ENCODE measurements at places on chromosomes 12 and 14.

GRCh38 chr12:89250636-89251035 lies 101.7 kb downstream of the DUSP6 start:
- DNase-seq, result no peak

DNA sequence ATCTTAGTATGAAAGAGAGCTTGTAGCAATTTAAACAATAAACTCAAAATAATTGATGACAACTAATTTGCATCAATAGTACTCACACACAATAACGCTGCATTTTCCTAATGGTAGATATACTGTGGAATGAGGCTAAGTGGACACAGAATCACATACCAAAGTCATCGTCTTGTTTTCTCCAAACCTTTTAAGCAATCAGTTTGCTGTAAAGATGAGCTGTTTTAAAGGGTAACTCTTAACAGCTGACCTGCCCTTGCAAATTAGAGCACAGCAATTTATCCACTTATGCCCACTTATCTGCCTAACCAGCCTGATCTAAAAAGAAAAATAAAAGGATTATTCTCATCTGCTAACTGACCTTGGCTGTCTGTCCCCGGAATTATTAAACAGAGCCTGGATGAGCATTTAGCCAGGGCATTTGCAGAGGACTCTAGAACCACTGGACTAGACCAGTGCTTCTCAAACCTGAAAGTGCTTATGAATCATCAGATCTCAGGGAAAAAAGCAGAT lies 174.3 kb upstream of the BCL2L14 start:
- DNase-seq, result no peak

- no peak for DNase-seq
Observed at GRCh38 chr14:55449116-55449515, 8.7 kb upstream of the TBPL2 start.

GRCh38 chr12:125564753-125565152 lies 499.5 kb downstream of the AACS start:
- no peak for DNase-seq

DNA sequence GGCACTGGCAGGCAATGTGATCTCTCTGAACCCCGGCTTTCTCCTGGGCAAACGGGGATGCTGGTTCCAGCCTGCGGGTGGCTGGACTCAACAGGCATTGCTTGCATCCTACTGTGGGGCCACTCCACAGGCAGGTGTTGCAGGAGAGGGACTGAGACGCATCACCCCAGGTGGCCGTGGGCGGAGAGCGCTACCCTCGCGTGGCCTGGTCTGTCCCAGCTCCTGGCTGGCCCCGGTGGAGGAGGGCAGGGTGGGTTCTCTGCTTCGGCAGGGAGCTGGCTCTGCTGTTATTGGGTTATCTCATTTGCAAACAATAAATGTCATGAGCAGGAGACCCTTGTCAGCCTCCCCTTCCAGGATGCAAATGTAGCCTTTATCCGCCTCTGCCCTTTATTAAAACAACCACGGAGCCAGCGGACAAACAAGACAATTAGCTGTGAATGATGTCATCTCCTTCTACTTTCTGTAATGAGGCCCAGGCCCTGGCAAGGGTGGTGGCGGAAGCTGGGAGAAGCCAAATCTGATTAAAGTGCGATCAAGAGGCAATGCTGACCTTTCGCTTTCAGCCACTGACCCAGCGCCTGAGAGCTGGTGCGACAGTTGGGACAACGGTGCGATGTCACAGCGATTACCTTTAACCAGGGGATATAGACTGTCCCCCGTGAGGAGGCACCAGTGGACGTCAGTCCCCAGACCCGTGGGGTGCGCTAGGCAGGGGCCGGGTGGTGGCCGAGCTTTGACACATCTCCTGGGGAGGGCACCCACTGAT lies 161.8 kb downstream of the KIF26A start:
- DNase-seq, result no peak

DNA sequence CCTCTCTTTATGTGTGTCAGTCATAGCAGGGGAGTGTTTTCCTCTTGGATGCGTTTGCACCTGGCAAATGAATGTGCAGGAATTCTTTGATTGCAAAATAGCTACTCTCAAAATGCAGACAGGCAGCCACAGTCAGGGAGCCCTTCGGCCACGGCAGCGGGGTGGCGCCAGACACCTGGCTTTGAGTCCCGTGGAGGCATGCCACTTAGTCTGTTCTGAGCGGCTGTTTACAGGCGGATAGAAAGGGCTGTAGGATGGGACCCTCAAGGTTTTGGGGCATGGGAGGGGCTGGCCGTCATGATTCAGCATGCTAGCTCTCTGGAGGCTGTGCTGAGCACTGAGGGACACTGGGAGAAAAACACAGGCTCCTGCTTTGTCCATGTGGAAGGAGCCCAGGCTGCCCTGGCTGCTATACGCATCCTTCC lies 117.1 kb downstream of the SLC25A47 start:
- DNase-seq, result peak; percentile 21

DNA sequence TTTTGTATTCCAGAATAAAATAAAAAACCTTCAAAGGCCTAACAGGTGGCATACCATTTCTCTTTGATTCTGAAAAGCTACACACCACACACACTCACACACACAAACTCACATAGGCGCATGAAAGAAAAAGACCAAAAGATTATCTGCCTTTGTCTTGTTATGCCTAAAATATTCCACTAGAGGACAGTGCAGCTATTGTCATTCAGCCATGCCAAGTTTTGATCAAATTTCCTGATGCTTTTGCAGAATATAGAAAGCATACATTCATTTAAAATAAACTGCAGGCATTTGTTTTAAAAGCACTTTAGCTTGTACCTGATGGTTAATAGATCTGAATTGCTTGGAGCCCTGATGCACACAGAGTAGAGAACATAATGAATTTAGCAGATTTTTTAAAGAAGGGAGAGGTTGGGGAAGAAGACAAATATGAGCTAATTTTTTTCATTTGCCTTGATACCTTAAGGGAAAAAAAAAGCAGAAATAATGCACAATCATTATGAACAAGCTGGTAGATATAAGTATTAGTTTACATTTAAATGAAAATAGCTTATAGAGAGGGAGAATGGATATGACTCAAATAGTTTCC lies 1766.9 kb upstream of the SEL1L start:
- no peak for DNase-seq

DNA sequence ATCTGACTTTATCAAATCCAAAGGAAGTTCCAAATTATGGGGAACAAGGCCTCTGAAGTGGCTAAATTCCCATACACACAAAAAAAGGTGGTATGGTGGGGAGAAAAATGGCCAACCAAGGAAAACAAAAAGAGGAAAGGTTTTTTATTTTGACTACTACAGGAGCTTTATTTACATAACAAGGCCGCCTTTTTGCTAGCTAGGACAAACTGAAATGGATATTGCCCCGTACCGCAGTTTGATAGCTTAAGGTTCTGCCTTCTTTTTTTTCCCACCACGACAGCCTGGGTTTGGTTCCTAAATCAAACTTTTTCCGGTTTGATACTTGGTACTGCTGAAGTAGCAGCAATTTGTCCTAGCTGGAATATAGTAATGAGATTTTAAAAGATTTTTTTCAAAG lies 66.8 kb downstream of the COX16 start:
- DNase-seq, result no peak

DNA sequence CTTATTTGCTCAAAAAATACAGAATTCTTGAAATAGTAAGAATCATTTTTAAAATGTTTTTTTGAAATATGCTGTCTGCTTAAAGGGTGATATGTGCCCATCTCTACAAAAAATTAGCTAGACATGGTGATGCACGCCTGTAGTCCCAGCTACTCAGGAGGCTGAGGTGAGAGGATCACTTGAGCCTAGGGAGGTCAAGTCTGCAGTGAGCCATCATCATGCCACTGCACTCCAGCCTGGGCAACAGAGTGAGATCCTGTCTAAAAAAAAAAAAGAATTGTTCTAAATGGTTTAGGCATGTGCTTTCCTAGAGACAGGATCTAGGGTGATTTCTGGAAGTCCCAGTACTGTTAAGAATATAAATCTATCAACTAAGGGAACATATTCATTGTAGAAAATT lies 75.6 kb upstream of the HECTD1 start:
- no peak for DNase-seq

DNA sequence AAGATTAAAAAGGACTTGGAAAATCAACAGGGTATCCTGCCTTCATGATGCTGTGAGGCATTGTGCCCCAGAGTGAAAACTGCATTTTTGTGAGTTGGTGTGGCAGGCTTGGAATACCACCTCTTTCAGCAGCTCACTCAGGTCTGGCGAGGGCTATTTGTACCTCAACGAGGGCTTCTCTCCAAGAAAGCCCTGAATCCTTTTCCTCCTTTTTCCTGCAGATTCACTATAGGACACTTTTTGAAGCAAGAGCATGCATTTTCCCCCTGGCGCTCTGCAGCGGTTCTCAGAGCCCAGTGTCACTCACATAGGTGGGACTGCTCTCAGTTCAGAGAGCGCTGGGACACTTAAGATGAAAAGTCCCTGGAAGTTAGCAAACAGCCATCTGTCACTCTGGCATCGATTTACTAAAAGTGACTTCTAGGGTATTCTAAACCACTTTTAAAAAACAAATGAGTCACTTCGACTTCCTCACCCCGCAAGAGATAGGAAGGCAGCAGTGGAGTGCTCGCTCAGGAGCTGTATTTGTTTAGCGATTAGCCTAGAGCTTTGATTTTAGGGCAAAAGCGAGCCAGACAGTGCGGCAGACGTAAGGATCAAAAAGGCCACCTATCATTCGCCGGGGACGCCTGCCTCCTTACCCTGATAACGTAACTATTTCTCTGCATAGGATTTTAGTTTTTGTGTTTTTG lies 782 bp upstream of the LGR5 start:
- no peak for DNase-seq

DNA sequence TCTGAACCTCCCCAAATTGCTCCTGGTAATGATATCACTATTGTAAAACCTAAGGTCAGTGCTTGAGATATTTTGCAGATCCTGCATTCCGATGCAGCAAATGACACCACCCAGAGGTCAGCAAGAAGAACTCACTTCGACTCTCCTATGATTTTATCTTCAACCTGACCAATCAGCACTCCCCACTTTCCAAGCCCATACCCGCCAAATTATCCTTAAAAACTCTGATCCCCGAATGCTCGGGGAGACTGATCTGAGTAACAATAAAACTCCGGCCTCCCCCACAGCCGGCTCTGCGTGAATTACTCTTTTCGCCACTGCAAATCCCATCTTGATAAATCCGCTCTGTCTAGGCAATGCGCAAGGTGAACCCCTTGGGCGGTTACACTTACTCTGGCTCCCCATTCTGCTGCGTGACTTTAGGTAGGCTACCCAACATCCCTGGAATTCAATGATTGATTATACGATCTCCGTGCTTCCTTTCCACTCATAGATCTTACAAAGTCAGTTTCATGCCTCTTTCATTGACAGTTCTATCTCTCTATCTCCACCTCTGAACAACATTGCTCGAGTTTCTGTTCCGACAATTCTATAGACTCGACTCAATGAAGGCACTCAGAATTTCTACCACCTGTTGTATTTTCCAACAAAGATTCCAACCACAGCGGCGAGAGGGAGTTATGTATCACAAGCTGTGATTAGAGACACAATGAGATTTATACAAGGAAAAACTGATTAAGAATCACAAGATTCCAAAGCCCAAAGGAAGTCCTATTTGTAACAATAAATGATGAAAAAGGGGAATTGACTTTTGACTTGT lies 939 bp downstream of the NPC2 start:
- DNase-seq, result no peak

GRCh38 chr12:113244478-113244958 lies 23.3 kb downstream of the TPCN1 start:
- no peak for DNase-seq

DNA sequence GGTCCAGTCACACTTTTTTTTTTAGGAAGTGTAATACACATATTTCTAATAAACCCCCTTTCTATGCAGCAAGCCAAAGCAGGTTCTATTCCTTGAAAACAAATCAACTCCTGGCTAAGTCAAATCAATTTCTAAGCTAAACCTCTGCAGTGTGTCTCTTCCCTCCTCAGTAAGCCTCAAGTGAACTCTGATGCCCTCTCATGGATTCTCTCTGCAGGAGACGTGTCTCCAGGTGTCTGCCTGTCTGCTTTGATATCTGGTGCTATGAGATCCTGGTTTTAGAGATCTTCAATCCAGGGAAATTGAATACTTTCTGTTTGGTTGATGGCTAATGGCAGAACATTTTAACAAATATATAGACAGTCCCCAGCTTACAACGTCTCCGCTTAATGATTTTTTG lies 791.7 kb downstream of the AACS start:
- DNase-seq, result no peak

DNA sequence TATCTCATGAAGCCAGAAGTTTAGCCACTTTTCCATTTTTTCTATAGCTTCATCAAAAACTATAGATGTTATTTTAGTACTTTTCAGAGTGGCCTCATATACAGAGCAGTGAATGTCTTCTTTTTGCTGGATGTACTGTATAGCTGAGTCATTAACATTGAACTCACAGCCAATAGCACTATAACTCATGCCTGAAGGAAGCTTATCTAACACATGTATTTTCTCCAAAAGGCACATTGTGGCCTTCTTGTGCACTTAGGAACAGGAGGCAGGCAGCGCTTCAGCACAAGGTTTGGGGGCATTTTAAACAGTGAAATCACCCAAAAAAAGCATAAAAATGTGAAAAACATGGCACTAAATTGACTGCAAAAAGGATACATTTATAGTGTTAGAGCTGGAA lies 336.8 kb upstream of the TMTC1 start:
- no peak for DNase-seq

DNA sequence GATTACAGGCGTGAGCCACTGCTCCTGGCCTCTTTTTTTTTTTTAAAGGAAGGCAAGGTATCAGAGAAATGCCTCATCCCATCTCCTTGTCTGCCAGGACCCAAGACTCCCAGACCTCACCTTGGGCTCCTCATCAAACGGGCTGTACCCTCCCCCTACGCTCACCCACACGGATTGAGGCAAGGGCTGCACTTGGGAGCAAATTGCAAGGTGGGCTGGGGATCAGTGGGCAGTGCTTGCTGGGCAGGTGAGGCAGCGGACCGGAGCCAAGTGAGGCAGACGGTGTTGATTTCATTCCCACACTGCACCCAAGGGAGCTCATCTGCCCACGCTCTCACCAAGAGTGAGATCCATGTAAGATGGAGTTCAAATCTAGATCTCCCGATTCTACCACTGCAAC lies 41.0 kb upstream of the DICER1 start:
- DNase-seq, result no peak

DNA sequence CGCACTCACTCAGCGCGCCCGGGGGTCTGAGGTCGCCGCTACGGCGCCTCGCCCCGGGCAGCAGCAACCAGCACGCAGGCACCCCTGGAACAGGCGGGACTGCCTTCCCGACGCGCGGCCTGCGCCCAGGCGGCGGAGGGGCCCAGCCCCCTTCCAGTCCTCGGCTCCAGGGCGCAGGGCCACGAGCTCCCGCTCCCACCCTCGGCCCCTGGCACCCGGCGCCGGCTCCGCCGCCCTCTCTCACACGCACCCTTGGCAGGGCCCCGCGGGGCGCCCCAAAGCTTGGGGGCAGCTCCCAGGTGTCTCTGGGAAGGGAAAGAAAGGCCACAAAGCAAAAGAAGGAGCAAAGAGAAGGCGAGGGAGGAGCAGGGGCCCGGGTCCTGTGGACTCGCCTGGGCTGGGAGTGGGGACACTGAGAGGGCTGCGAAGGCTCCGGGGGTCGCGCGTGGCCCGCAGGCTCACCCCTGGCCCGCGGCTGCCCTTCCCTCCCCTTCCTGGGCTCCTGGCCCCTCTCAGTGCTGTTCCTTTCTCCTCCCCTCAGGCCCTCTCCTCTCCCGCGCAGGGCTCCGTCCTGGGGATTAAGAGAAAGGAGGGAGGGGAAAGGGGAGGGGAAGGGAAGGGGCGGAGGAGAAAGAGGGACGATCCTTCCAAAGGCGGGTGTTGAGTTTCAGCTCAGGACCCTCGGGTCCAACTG lies 907 bp upstream of the EFS start:
- DNase-seq, result no peak
